ENCODE measurements at places on chromosomes 3 and 15. TPM values are rescaled to one million over a fixed set of nuclear protein-coding genes. Genes with fewer than 3 reads are reported as not detected.

The MCF2L2 gene
- total RNA-seq: 0.25 TPM

The GOLGA8Q gene
- total RNA-seq: 1.1 TPM

The SI gene
- total RNA-seq: not detected

The NAA50 gene
- total RNA-seq: 79.5 TPM

The SPESP1 gene
- total RNA-seq: 4.2 TPM

The DISP2 gene
- total RNA-seq: 5.2 TPM

The CAMKV gene
- not detected for total RNA-seq

GRCh38 chr3:37229291-37229690 lies 54.9 kb upstream of the LRRFIP2 start:
- no peak for DNase-seq

- DNase-seq: no peak
These were observed 187.2 kb downstream of the CADPS start for GRCh38 chr3:62688050-62688449.

- peak; percentile 43 for DNase-seq
These were observed 86.4 kb upstream of the ARRDC4 start for GRCh38 chr15:97874139-97874538.

DNA sequence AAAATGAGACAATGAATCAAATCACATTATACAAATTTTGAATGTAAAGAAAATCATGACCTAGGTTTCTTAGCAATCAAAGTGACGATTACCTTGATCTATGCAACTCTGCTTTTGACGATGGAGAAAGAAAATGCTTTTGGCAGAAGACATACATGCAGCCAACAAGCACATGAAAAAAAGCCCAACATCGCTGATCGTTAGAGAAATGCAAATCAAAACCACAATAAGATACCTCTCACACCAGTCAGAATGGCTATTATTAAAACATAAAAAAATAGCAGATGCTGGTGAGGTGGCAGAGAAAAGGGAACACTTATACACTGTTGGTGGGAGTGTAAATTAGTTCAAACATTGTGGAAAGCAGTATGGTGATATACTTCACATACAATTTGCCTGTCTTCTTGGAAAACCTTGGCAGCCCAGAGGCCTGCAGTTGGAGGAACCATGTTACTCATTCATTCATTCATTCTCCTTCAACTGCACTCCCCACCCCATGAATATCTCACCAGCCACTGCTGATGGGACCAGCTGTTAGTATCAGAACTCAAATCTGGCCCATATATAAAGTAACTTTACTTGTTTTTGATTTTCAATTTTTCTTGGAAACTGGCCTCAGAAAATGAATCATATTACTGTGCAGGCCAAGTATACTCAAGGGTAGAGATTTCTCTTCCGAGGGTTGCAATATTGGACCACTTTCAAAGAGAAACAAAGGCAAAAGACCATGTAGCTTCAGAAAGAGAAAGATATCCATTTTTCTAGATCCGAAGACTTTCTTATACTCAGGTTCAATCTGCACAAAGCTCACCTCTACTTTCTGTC lies 358.6 kb upstream of the ARHGEF26 start:
- DNase-seq: no peak

- DNase-seq: no peak
These were observed 23.2 kb downstream of the SENP8 start for GRCh38 chr15:72141171-72142084.

- no peak for DNase-seq
These were observed 365.2 kb downstream of the RBMS3 start for GRCh38 chr3:29646043-29646442.

DNA sequence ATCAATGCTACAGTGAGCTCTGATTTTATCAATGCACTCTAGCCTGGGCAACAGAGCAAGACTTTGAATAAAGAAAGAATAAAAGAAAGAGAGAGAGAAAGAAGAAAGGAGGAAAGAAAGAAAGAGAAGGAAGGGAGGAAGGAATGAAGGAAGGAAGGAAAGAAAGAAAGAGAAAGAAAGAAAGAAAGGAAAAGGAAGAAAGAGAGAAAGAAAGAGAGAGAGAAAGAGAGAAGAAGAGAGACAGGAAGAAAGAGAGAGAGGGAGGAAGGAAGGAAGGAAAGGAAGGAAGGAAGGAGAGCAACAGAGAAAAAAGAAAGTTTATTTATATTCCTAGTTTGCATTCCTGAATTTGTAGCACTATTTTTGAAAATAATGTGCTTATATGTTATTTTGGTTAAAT lies 52.3 kb upstream of the ITGA11 start:
- DNase-seq: no peak

- peak; percentile 55 for DNase-seq
These were observed 68.5 kb downstream of the PLCH1 start for GRCh38 chr3:155676252-155676981.

DNA sequence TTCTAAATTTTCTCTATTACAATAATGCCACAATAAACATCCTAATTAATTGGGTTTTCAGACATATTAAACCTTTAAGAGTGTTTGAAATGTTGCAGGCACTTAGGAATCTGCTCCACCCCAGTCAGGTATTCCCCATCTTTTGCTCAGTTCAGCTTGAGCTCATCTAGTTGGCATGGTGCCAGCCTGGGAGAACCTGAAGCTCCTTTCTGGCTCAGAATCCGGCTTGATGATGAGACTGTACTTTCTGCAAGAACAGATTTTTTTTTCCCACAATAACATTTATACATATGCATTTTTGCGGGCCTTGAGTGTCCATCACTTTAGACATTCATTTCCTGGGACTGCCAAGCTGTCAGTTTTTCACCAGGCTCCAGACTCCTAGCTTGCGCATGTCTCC lies 7.7 kb upstream of the OXSR1 start:
- no peak for DNase-seq

DNA sequence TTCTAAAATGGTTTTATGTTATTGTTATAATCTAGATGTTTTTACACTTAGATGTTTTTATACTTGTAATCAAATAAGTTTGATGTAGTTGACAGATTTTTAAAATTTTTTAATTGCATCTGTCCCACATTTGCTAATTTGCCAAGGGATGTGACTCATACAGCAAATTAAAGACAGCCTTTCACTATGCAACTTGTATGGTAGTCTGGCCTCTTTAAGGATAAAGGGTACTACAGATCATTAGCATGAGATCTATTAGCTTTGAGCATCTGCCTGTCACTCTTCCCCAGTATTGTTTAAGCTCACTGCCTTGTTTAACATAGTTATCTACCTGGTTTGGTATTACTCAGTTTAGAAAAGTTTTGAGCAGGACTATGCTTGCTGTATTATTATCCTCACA lies 83.0 kb downstream of the NPTN start:
- DNase-seq: no peak

GRCh38 chr15:44194323-44195150 lies 534 bp downstream of the FRMD5 start:
- no peak for DNase-seq

GRCh38 chr15:100341750-100342560 lies at the start of gene ADAMTS17:
ADAMTS17 (minus strand) TSS chr15:100341975; CDS start chr15:100341899, 76 bp downstream.
- DNase-seq: peak; percentile 96

DNA sequence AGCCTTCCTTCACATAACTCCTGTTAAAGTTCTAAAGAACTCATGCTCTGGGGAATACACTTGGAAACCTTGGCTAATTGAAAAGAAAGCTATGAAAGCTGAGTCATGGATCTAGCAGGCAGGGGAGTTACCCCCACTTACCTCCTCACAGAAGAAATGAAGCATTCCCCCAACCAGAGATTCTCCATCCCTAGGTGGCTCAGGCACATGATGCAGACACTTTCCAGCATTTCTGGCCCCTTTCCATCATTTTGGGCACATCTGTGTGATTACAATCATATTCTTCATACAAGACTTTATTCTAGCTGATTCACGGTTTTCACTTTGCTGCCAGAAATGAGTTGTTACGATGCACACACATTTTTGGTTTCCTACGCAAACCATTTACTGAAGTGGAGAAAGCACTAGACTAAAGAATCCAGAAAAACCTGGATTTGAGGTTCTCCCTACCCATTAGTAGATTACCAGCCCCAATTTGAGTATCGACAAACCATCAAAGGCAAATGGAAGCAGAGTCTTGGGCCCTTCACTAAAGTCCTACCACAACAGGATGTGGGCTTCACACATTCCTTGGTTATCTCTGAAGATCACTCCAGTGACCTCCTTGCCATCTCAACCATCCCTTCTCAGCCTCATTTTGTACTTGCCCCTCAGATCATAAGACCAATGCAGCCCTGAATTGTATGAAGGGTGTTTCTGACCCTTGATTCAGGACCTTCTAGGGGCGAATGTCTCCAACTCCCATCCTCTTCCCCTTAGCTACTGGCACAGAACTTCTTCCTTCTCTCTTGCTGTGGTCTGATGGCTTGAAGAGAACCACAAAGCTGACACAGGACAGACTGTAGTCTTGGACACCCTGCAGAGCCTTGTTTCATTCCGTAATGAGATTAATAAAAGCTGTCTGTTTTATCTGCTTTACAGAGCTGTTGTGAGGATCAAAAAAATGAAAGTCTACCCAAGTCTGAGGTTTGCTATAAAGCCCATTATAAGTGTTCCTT lies 42.5 kb upstream of the SNRK start:
- no peak for DNase-seq

DNA sequence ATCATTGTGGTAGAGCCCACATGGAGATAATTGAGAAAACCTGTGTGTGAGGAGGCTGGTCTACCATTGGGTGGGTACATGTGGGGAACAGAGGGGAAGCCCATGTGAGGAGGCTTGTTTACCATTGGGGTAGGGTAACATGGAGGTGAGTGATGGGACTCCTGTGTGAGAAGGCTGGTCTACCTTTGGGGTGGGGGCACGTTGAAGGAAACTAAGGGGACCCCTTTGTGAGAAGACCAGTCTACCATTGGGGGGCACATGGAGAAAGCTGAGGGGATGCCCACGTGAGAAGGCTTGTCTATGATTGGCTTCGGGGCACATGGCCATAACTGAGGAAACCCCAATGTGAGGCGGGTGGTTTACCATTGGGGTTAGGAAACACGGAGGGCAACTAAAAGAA lies 158.5 kb downstream of the FBLN2 start:
- DNase-seq: no peak

DNA sequence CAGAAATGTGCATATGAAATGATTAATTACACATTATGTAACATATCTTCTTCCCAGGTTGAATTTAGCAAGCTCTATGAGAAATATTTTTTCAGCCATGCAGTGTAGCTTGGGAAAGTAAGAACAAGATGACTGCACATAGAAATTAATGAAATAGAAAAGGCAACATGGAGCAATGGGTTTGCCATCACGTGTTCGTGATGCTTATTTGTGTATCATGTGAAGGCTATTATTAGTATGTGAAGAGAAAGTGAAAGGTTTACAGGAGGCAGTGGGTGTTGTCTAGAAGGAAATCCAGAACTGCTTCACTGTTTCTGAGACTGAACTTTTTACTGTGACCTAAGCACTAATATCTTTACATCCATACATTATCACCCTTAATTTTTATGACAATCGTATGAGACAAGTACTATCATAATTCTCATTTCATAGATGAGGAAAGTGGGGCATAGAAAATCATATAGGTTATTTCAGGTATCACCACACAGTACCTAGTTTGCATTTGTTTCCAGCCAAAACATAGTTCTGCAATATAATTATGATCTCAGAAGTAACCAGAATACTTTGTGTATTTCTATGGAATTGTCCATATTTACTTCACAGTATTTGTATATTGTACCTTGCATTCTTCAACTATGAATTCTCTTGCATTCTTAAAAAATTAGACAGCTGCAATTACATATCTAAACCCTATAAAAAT lies 14.9 kb downstream of the SERPINI1 start:
- DNase-seq: no peak

- DNase-seq: no peak
These were observed 261.4 kb upstream of the CFAP20DC start for GRCh38 chr3:59311231-59311630.

GRCh38 chr3:42275217-42275616 lies 9.2 kb upstream of the CCK start:
- no peak for DNase-seq

DNA sequence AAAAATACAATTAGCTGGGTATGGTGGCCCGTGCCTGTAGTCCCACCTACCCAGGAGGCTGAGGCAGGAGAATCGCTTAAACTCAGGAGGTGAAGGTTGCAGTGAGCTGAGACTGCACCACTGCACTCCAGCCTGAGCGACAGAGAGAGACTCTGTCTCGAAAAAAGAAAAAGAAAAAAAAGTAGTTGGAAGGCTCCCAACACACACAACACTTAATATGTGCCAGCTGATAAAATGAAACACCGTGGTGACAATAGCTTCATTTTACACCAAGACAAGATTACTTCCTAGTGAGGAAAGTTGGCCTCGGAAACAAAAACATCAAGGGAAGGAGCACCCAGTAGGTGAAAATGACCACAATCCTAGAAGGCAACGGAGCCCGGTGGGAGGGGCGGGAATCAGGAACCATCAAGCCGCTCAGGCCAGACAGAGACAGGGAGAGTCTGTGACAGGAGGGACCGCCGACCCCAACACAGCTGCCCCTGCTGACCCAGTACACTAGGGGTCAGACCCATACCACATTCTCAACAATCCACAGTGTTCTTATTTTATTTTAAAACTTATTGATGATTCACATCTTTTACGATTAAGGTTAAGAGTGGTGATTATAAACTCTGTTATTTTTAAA lies 54.5 kb upstream of the OCA2 start:
- DNase-seq: no peak

GRCh38 chr3:42831321-42831713 lies 22.1 kb downstream of the ACKR2 start:
- peak; percentile 65 for DNase-seq

GRCh38 chr3:8548502-8549275 lies 47.1 kb downstream of the LMCD1 start:
- no peak for DNase-seq

GRCh38 chr3:51986010-51986947 lies 2.9 kb downstream of the ACY1 start:
- DNase-seq: peak; percentile 13

DNA sequence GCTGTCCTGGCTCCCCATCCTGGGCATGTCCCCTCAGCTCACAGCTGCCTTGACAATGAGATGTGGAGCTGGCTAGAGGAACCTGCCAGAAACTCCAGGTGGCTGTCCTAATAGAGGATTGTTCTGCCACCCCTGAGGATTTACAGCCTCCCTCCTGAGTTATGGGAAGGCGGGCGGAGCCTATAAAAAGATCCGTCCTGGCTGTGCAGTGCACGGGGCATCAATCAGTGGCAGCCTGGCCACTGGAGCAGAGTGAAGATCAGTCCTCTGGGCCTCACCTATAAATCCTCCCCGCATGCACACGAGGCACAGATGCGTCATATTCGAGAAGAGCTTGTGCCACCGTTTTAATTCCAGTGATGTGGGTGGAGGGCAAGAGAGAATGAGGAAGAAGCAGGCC lies 90.0 kb downstream of the MEGF11 start:
- no peak for DNase-seq

GRCh38 chr15:63020759-63021430 lies 21.7 kb upstream of the TPM1 start:
- no peak for DNase-seq

GRCh38 chr3:18835021-18835420 lies 313.3 kb upstream of the KCNH8 start:
- no peak for DNase-seq

- no peak for DNase-seq
These were observed 9.1 kb downstream of the GK5 start for GRCh38 chr3:142216321-142216720.

DNA sequence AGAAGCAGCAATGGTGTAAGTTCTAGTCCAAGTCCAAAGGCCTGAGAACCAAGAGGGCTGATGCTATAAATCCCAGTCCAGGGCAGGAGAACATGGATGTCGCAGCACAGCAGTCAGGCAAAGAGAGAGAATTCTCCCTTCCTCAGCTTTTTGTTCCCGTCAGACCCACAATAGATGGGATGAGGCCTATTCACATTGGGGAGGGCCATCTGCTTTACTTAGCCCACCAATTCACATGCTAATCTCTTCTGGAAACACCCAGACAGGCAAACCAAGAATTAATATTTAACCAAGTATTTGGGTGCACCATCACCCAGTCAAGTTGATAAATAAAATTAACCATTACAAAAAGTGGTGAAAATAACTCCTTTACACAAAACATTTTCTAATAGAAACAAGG lies 511.7 kb upstream of the UBE2E2 start:
- no peak for DNase-seq
